ENCODE measurements at places on chromosomes 11 and 22.

DNA sequence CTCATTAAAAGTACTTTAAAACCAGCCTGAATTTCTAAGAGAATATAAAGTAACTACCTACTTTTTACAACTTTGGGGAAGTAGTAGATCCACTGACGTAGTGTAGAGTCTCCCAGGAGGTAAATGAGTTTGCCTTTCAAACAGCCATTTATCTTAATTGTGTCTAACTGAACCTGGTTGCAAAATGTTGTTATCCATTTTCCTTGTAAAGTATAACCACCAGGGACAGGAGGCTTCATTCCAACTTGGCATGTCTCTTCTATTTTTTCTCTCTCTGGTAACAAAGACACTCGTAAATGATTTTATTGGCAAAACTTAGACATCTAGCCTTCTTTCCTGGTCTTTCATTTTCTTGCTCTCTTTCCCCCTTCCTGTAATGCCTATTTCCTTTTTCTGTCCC, 36.9 kb downstream of the NXPE1 start:
- no peak for DNase-seq

DNA sequence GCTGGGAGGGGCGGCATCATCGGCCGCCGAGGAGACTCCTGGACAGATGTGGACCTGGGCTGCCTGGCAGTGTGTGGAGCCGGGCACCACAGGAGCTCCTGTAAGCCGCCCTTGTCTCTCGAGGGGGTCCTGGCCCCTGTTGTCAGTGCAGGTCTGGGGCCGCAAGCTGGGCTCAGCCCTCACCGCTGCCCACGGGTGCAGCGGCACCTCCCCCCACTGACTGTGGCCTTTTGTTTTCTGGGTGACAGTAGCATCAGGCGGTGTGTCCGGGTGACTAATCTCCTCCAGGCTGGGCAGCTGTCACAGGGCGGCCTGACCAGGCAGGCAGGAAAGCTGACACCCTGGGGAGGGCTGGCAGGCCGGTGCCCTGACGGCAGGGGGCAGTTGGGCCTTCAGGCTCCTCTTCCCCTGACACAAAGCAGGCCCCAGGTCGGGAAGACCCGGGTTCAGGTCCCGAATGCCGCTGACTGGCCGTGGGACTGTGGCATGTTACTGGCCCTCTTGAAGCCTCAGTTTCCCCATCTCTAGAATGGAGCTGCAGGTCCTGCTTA, 16.3 kb downstream of the DGKZ start:
- no peak for DNase-seq

DNA sequence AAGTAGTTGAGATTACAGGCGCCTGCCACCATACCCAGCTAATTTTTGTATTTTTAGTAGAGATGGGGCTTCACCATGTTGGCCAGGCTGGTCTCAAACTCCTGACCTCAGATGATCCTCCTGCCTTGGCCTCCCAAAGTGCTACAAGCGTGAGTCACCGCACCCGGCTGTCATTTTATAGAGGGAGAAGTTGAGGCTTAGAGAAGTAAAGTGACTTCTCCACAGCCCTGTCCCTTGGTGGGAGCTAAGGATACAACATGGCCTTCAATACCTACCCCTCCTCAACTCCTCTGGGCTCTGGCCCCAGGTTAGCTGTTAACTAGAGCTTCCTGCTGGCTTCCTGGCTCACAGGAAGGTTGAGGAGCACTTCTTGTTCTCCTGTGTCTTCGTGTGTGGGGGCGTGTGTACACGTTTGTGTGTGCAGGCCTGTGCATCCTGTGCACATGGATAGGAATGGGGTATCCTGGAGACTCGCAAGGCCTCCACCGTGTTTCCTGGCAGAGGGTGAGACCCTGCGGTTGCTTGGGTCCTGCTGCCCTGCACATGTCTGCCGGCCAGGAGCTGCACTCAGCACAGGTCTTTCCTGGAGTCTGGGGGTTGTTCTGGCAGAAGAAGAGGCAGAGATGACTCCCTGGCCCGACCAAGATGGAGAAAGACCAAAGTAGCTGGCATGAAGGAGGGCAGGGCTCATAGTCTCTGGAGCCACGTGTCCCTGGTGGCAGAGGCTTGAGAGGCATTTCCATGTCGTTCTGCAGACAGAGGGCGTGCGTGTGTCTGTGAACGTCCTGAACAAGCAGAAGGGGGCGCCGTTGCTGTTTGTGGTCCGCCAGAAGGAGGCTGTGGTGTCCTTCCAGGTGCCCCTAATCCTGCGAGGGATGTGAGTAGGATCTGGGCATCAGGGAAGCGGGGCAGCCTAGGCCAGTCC, 2.4 kb downstream of the SIDT2 start:
- DNase-seq: no peak

DNA sequence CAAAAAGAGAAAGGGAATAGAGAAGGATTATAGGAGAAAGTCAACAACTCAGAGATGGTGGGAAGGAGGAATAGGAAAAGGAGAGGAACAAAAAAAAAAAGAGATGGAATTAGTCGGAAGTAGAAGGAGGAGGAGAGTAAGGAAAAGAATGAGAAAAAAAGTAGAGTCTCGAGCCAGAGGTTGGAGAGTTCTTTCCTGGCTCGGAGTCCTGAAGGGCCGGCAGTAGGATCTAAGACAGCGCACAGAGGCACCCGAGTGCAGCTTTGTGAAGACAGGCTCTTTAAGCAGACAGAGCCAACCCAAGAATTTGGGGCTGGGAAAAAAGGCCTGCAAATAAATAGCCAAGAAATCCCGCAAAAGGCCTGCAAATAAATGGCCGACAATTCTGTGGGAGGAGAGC, 170.4 kb upstream of the CCDC90B start:
- DNase-seq: no peak

DNA sequence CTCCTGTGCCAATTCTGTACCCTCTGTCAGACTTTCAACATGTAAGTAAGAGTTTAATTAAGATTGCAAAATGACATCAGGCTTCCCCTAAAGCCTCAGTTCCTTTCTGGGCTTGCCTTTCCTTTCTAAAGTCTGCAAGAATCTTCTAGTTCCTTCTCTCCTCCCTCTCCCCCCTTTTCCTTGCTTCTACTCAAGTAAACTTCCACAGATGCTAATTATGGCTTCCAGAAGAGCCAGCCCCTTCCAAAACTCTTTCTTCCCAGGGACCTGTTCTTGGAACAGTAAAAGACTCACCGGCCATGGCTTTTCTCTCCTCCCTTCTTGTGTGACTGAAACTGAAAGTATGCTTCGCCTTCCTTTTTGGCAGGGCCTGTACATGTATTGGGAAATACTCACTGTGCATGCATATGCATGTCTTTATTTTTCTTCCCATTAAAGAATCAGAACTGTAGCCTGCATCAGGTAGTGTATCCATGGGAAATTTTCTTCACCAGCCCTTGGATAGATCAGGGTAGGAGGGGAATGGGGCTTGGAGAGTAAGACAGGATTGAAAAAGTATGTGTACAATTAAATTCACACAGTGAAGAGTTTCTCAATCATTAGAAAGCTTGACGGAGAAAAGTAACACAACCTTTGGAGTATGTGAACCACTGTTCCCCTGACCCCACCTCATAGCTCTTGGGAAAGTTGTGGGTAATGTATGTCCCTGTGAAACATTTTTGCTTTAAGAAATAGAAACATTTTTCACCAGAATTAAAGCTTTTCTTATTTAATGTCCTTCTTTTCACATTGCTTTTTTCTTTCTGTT, at the start of gene CASP1:
Gene CASP1 (minus strand): TSS at position 332 of the 808 bp plus-strand sequence. CDS start 31 bp downstream, at position 301.
- DNase-seq: peak; percentile 43

GRCh38 chr22:44033694-44034093, 9.6 kb downstream of the PARVB start:
- DNase-seq: no peak

DNA sequence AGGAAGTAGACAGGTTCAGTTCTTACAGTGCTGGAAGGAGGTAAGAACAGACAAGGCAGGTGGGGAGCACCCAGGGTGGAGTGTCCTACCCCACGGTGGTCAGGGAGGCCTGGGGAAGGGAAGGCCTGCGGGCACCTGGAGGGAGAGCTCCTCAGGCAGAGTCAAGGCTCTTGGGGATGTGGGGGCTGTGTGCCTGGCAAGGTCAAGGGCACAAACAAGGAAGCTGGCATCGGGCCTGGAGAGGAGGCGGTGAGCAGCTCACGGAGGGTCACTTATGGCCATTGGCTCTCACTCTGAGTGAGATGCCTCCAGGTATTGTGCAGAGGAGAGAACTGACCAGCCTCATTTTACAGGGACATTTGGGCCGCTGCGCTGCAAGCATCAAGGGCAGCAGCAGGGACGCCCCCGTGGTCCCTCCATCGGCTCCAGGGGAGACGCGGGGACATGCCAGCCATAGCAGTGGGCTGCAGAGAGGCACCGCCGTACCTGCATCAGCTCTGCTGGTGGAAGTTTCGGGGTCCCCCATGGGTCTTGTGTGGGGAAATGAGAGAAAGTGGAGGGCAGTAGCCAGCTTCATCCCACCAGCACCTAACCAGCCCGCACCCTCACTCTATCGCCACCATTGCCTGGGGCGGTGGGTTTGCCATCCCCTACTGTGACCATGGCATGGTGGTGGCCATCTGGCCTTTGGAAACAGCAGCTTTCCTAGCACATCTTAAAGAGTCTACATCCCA, 37.5 kb upstream of the RTL6 start:
- no peak for DNase-seq

- no peak for DNase-seq
These were observed 438.1 kb downstream of the SOX6 start for GRCh38 chr11:15918212-15918611.

- DNase-seq: no peak
These were observed 3.1 kb downstream of the TNKS1BP1 start for GRCh38 chr11:57321388-57322255.

DNA sequence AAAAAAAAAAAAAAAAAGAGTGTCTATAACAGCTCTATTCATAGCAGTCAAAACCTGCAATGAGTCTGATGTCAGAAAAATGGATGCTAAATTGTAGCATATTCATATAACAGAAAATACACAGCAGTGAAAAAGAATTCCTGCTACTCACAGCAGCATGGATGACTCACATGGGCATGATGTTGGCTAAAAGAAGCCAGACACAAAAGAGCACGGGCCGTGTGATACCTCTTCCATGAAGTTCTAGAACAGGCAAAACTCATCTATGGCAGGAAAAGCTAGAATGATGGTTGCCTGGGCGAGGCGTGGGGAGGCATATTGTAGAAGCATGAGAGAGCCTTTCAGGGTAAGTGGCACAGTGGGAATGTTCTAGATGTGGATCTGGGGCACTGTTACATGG, 18.9 kb downstream of the PLAAT3 start:
- DNase-seq: no peak
